T-helper 17 cell (primary cell): ENCODE measurements at places on chromosomes 16 and 17. TPM values are rescaled to one million over a fixed set of nuclear protein-coding genes. Genes with fewer than 3 reads are reported as not detected.

DNA sequence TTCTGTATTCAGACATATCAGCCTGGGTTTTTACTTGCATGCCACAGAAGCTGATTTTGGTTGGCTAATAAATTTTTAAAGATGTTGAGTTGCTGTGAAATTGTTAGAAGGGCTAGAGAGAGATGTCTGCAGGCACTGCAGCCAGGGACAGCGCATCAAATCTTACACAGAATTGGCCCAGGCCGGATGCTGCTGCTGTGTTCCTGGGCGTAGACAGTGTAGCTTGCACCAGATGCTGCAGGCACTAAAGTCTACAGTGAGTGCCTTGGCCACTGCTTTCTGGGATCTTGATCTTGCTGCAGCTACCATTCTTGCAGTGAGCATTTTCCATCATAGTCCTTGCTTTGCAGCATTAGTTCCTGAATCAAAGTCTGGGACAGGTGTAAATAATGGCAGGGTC is 169.9 kb downstream of the SPECC1 start:
- no peak for DNase-seq

GRCh38 chr16:27408602-27409031 is 6.6 kb downstream of the IL21R start:
- no peak for DNase-seq

Gene SLC6A2
- not detected for total RNA-seq

GRCh38 chr16:85377388-85378144 is 235.6 kb upstream of the GSE1 start:
- DNase-seq, result no peak

Gene PRKCA
- 84.9 TPM for total RNA-seq

Gene CCL16
- not detected for total RNA-seq

DNA sequence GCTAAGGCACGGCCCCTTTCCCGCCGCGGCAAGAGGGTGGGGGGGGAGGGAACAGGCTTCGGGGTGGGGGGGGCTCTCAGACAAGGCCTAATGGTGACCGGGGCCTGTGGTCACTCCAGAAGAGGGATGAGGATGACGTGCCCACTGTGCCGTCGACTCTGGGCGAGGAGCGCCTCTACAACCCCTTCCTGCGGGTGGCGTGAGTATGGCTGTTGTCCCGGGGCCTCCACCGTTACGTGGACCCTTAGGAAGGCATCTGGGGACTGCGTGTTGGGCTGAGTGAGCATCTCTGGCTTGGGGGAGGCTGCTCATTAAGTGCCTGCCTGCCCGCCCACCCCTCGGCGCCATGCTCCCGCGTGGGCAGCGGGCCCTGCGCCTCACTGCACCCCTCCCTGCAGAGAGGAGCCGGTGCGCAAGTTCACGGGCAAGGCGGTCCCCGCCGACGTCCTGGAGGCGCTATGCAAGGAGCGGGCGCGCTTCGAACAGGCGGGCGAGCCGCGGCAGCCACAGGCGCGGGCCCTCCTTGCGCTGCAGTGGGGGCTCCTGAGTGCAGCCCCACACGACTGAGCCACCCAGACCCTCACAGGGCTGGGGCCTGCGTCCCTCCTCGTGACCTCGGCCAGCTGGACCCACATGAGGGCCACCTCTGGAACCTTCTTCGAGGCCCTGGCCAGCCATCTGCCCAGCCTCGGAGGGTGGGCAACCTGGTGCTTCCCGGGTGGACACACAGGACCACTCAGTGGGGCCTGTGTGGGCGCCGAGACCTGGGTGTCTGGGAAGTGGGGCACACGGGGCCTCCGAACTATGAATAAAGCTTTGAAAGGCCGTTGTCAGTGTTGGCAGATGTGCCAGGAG is 2.2 kb downstream of the HAGHL start:
- no peak for DNase-seq

- no peak for DNase-seq
These were observed 2.9 kb downstream of the PERCC1 start for GRCh38 chr16:1433756-1434155.

- DNase-seq, result no peak
These were observed 14.2 kb downstream of the TRPV3 start for GRCh38 chr17:3543453-3543852.

DNA sequence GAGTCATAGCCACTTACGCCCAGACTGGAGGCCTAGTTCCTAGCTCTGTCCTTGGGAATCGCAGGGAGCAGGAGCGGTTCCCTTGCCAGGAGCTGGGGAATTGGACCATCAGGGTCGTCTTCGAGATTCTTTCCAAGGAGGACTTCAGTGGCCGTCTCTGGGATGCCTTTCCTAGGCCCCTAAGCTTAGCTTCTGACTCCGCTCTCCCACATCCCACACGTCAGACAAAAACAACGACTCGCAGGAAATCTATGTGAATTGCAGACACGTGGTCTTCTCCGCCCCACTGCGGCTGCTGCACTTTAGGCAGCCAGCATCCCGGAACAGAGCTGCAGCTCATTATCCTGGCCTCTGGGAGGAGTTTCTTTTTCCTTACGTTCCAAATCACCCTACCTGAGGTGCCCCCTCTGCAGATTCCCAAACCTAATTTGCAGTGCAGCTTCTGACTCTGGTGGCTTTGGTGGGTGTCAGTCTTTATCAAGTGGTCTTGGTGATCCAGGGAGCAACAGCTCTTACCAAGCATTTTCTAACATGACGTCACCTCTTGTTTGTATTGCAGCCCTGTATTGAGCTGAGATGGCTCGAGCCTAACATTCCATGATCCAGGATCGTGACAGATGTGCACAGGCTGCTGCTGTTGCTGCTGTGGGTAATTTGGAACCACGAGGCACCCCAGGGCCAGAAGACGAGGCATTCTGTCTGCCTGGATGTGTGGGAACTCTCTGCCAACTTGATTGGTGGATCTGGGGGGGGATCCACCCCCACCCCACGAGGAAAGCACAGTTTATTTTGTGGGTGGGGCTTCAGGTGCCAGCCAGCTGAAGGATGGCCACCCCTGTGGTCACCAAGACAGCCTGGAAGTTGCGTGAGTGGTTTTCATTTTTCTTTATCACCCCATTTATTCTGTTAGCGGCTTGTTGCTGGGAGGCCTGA is 1.1 kb downstream of the KATNB1 start:
- no peak for DNase-seq

Gene EIF1
- total RNA-seq, result 2,426 TPM

DNA sequence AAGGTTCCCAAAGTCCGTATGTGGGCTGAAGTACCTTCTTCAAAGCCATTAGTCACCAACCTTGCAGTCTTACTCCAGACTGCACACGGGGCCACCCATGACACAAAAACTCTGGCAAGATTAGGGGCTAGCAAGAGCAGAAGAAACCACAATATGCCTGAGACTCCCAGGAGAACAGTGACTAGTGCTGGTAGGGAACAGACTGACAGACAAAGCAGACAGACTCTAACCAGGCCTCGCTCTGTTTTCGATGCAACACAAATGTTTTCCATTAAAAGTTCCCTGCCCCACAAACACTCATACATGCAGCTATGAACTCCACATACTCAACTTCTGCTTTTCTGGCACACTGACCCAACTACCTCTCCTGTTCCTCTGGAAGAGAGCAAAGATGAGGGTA is 102.2 kb downstream of the HIC1 start:
- no peak for DNase-seq

DNA sequence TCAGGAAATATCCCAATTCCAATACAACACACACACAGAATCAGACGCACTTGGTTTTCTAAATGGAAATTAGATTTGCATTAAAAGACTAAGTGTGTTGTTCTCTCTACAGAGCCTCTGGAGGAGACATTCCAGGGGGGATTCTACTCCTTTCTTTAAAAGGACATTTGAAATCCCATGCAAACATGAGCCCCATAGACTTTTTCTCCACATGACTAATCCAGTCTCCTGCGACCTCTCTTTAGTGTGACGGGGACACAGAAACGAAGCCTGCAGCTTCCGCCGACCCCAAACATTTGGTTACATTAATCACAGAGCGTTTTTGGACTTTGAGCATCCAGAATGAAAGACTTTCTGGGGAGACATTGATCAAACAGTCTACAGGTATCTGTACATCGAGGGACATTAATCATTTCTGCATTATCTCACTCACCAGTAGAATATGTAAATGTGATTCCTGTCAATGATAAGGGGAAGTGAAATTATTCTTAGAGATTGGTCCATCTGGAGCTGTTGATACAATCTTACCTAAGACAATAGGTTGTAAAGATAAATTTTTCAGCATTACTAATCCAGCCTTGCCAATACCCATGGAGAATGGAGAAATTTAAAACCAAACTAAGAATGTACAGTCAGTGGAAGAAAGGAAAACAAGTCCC is 103.4 kb upstream of the IRX3 start:
- no peak for DNase-seq

Gene KRTAP9-2
- total RNA-seq, result not detected

Gene DHRS7C
- not detected for total RNA-seq
